Activated CD8-positive, alpha-beta memory T cell treated with anti-CD3 and anti-CD28 coated beads, Interleukin-2, amount 10 ng/mL, durations not matched to agents 7 days and 5 days (primary cell): ENCODE measurements at places on chromosomes 4 and X.

- no peak for DNase-seq
These were observed 40.5 kb upstream of the BMP3 start for GRCh38 chr4:80989921-80990544.

DNA sequence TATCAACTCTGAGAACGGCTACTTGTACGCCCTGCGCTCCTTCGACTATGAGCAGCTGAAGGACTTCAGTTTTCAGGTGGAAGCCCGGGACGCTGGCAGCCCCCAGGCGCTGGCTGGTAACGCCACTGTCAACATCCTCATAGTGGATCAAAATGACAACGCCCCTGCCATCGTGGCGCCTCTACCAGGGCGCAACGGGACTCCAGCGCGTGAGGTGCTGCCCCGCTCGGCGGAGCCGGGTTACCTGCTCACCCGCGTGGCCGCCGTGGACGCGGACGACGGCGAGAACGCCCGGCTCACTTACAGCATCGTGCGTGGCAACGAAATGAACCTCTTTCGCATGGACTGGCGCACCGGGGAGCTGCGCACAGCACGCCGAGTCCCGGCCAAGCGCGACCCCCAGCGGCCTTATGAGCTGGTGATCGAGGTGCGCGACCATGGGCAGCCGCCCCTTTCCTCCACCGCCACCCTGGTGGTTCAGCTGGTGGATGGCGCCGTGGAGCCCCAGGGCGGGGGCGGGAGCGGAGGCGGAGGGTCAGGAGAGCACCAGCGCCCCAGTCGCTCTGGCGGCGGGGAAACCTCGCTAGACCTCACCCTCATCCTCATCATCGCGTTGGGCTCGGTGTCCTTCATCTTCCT lies 2.7 kb downstream of the PCDH10 start:
- DNase-seq: no peak

GRCh38 chr4:41873380-41874295 lies 61.6 kb upstream of the TMEM33 start:
- DNase-seq: no peak

DNA sequence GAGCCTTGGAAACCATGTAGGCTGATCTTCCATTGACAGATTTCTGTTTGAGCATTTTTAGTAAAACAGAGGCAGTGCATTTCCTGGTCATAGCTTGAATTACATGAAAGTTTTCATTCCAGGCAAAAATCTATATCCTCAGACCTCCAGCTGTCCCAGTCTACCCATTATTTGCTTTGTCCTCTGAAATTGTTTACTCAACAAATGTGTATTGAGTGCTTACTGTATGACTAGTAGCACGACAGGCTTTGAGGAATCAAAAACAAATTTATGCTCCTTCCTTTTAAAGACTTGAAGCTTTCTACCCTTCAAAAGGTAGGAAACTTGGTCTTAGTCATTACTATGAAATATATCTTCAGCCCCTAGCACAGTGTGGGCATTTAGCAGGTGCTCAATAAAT lies 307.9 kb upstream of the IGFBP7 start:
- DNase-seq: no peak

GRCh38 chr4:83180431-83180968 lies 66.0 kb upstream of the PLAC8 start:
- DNase-seq: no peak

- no peak for DNase-seq
These were observed 20.5 kb downstream of the COMMD8 start for GRCh38 chr4:47442980-47443379.

DNA sequence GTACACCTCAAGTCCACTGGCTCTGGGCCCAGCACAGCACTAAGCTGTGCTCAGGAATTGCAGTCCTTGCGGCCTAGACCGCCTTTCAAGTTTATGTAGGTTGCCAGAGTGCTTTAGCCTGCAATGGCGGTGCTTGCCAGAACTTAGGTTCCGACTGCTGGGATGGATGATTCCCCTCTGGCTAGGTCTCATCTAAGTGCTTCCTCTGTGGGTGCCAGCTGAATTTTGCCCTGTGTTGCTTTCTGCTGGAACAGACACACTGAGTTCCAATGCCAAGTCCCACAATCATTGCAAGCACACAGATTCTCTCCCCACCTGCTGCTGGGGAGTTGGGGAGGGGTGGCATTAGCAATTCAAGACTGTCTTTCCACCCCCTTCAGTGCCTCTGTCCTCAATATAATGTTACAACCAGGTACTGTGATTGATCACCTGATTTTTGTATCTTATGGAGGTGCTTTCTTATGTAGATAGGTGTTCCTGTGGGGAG lies 129.5 kb downstream of the GRID2 start:
- no peak for DNase-seq

DNA sequence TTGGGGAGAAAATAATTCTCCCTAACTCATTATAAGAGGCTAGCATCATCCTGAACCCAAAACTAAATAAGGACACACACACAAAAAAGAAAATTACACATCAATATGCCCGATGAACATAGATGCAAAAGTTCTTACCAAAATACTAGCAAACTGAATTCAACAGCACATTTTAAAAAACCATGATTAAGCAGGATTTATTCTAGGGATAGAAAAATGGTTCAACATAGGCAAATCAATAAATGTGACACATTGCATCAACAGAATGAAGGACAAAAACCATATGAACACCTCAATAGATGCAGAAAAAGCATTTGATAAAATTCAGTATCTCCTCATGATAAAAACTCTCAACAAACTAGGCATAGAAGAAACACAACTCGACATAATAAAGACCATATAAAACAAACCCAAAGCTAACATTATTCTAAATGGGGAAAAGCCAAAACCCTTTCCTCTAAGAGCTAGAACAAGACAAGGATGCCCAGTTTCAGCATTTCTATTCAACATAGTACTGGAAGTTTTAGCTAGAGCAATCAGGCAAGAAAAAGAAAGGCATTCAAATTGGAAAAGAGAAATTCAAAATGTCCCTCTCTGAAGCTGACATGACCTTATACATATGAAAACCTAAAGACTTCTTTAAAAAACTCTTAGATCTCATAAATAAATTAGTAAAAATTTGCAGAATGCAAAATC lies 200.9 kb downstream of the NKX6-1 start:
- no peak for DNase-seq

DNA sequence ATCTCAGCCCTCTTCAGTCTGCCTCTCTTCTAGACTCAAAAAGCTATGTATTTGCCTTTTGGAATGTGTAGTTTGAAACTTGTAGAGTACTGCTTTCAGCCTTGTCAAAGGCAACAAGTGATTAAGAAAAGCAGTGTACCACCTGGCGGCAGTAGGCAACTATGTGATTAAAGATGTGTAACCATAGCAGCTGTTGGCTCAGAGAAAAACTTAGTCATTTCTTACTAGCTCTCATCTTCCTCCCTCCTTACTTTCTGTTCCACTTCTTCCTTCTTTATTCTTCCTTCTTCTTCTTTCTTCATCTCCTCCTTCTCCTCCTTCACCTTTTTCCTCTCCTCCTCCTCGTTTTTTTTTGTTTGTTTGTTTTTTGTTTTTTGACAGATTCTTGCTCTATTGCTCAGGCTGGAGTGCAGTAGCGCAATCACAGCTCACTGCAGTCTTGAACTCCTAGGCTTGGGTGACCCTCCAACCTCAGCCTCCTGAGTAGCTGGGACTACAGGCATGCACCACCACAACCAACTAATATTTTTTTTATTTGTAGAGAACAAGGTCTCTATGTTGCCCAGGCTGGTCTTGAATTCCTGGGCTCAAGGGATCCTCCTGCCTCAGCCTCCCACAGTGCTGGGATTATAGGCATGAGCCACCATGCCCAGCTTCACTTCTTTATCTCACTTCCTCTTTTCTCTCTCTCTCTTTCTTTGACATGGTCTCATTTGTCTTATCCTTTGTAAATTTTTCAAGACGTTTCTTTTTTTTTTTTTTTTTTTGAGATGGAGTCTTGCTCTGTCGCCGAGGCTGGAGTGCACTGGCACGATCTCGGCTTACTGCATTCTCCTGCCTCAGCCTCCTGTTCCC lies 32.6 kb downstream of the ABHD18 start:
- peak; percentile 54 for DNase-seq

- DNase-seq: no peak
These were observed 95.1 kb downstream of the MAD2L1 start for GRCh38 chr4:119971431-119972084.

DNA sequence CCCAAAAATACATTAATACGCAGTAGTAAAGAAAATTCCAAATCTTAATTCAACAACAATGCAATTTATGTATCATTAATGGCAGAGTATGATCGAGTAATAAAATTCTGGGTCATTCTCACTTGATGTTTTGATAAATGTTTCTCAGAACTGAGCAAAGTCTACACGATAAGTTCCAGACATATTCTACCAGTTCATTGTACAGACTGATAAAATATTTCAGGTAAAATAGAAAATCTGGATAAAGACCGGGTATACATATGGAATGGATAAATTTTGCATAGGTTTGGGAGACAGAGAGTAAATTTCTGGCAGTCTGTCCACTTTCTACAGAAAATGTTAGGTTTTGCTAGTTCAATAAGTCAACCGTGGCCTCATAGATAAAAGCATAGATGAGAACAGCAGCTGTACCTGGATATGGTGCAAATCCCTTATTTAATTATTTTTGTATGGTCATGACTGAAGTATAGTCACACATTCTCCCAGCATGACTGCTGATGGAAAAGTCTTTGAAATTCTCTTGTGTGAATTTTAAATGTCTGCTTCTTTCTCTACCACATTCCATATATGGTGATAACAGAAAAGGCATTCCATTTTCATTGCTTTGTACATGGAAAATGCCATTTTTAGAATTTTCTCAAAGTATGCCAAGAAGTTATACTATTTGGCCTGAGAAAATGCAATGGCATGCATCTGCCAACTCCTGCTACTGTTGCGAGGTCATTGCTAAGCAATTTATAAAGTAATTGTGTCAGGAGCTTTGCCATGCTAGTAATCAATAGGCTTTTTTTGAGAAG lies 301.9 kb upstream of the ARSJ start:
- no peak for DNase-seq

- DNase-seq: no peak
These were observed 210.1 kb downstream of the FBXW7 start for GRCh38 chr4:152325831-152326230.

GRCh38 chr4:87353592-87353991 lies 30.9 kb upstream of the HSD17B13 start:
- DNase-seq: no peak

- no peak for DNase-seq
These were observed 382.2 kb upstream of the SPOCK3 start for GRCh38 chr4:167616476-167616875.

DNA sequence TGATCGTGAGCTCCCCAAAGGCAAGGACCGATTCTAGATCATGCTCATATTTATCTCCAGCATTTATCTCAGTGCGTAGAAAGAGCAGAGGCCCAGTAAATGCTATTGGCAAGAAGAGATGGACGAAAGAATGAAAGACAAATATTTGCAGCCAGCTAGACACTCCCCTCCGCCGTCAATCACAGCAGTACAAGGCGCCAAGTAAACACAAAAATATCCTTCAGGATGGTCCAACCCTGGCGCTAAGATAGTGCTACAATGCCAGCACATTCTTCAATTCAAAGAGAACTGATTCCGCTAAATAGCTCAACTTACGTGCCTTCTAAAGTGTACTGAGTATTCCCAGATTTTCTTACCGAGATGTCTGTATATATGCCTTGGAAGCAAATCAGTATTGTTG lies 114.5 kb downstream of the DDX53 start:
- no peak for DNase-seq

- no peak for DNase-seq
These were observed 27.7 kb upstream of the REST start for GRCh38 chr4:56879996-56880395.

- DNase-seq: no peak
These were observed 325.2 kb downstream of the NR3C2 start for GRCh38 chr4:148116969-148117368.

DNA sequence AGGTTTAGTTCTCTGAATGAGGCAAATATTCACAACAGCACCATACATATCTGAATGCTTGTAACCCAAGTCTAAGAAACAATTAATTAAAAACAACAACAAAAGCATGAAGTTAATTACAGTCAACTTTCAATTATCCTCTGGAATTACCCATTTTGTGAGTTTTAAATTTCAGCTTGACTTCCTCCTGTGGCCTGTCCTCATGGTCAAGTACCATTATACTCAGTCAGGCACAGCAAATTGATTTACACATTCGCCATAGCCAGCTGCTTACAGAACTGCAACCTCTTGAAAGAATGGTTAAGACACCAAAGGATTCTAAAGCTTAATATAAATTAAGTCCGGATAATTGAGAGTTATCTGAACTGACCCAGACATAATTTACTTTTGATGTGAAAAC lies 306.5 kb downstream of the CAMK2D start:
- no peak for DNase-seq

GRCh38 chr4:37066159-37066558 lies 178.4 kb upstream of the NWD2 start:
- DNase-seq: no peak

DNA sequence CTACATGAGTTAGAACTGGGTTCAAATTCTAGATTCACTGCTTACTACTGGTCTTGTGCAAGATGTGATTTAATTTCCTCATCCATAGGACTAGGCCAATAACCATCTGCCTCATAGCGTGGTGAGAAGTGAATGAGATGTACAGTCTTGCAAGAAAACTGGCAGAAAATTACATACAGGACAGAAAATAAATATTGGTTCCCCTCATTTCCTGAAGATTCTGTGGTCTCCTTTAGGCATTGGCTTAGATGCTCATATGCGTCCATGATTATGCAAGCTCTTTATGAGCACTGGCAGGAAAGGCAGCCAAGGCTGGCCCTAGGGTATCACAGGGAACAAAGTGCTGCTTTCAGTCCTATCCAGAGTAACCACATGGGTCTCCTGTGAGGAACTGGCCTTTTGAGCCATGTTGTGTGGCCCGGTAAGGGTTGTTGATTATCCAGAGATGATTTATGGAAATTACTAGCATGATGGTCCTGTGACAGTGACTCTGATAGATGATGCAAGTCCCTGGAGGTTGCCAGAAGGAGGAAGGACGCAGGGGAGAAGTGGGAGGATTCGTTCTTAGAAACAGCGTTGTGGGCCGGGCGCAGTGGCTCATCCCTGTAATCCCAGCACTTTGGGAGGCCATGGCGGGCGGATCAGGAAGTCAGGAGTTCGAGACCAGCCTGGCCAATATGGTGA lies 9.9 kb upstream of the MOB1B start:
- no peak for DNase-seq

- no peak for DNase-seq
These were observed 31.0 kb upstream of the SLC34A2 start for GRCh38 chr4:25624616-25625015.

DNA sequence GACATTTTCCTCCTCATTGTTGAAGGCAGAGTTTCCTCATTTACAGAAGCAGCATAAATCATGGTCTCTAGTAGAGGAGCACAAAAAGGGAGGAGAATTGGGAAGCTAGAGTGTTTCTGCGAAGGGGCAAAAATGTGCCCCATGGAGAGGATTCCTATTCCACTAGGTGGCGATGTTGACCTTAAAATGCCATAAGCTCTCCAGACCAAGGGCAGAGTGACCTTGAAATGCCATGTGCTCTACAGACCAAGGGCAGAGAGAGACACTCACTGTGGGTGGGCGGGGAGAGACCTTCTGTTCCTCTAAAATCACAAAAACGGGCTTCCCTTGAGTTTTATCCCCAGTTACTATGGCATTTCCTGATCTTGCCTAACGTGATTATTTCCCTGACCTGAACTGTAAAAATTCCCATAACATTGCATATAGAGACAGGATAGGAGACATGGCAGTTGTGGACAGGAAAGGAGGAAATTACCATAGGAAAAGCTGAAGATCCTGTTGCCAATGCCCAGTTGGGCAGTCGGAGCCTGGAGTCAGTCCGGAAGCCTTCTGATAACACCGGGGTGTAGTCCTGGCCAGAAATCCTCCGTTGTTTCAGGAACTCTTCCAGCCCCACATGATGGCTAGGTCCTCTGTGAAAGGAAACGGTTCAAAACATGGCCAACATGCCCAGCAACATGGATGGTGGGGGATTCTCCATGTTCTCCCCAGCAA lies 567.7 kb downstream of the MAGEB5 start:
- DNase-seq: peak; percentile 29

- DNase-seq: no peak
These were observed 96.0 kb upstream of the IGFBP7 start for GRCh38 chr4:57206172-57206571.
